Esophagus squamous epithelium (tissue), 5 donors: ENCODE measurements at places on chromosomes 3 and 15. TPM values are rescaled to one million over a fixed set of nuclear protein-coding genes. Genes with fewer than 3 reads are reported as not detected.

The GOLGA8R gene
- 0.66 TPM for total RNA-seq

The ATP2B2 gene
- total RNA-seq, result 0.38 TPM

The RAD51 gene
- total RNA-seq, result 8.5 TPM

GRCh38 chr3:139187154-139187553, 142.5 kb upstream of the PRR23C start:
- no peaks in the 10 kb centered on the region for H3K27me3 ChIP-seq
- no peak overlapping the region for H3K4me3 ChIP-seq
- no peak for DNase-seq

The ZPLD1 gene
- total RNA-seq, result not detected
